ENCODE measurements at places on chromosomes 1 and 21. TPM values are rescaled to one million over a fixed set of nuclear protein-coding genes. Genes with fewer than 3 reads are reported as not detected.
A peak's percentile ranks its signal among the peaks of the same experiment; 100 is the strongest.

The TRIM58 gene
- total RNA-seq = 1.7 TPM

The RXFP4 gene
- not detected for total RNA-seq

The VSIG8 gene
- not detected for total RNA-seq

The KCNJ15 gene
- total RNA-seq = not detected

The KRTAP13-2 gene
- not detected for total RNA-seq

The CHML gene
- 28.2 TPM for total RNA-seq

The RGS4 gene
- 0.56 TPM for total RNA-seq

The FCN3 gene
- not detected for total RNA-seq

The ITLN1 gene
- total RNA-seq = 0.22 TPM

The GON4L gene
- 52.7 TPM for total RNA-seq

The SLC22A15 gene
- total RNA-seq = 8.3 TPM

The TSPAN2 gene
- total RNA-seq = 10.7 TPM

DNA sequence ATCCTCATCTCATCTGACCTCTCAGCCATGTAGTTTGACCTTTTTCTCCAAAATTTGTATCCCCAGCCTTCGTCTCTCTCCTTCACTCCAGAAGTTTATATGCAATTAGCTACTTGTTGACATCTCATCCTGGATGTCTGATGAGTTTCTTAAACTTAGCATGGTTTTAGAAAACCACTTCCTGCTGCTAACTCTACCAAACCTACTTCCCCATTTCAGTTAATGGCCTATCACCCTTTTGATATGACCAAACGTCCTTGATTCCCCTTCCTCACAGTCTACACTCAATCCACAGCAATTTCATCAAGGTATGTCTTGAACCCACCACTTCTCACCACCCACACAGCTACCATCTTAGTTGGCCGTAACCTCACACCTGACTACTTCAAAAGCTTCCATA is 121.9 kb downstream of the LRRC40 start:
- DNase-seq = no peak

DNA sequence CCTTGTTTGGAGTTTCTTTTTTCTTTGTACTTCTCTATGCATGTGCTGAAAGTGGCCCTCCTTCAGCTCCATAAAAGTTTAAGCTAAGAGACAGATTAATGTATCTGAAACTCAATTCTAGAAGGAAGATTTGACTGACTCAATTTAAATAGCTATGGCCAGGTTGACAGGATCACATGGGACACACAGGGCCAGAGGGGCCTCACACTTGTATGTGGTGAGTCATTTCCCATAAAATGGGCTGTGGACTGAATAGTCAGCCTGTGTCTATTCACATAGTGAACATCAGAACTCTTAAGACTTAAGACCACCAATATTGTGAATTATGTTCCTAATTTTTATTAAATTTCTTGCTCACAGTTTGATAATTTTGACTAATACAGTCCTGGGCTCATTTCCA is 45.7 kb upstream of the DEPDC1 start:
- DNase-seq = no peak

DNA sequence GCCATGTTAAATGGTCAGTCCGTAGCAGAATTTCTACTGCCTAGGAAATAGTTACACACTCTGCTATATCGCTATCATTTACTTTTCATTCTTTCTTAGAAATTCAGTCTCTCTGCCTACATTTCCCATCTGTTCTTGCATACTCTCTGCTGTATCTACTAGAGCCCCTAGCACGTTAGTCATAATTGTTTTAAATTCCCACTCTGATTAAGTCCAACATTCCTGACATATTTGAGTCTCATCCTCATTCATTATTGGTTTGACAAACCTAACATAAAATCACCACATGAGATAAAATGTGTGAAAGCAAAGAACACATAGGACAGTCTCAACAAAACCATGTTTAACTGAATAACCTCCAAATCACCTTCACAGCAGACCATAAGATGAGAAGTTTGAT is 513.6 kb downstream of the PLPP3 start:
- no peak for DNase-seq

DNA sequence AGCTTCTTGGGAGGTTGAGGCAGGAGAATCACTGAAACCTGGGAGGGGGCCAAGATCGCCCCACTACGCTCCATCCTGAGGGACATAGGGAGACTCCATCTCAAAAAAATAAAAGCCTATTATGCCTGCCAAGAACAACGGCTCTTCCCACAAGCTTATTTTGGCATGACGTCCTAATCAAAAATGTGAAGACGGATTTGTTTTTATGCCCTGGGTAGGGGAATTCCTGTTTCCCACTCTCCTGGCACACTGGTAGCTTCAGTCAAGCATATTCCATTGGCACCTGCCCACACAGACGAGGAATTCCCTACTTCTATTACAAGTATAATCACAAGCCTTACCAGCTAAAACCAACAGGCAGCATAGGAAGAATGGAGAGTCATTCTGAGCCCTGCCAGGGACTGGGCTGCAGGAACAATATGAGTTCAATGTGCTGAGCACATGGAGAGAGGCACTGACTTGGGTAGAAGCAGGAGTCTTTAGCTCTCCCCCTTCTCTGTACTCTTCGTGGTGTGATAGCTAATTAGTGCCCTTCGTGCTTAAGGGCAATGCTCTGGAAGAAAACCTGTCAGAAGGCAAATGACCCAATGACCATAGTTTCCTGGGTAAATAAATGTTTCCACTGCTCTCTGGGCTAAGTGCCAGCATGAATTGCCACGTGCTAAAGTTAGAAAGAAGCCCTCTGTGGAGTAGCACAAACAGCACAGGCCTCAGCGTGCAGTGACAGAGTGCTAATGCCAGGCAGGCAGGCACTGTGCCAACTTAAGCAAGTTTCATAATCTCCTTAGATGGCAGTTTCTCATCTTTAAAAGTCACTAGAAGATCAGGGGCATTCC is 16.8 kb downstream of the TNFSF4 start:
- DNase-seq = no peak

GRCh38 chr1:115949156-115949555 is 27.2 kb upstream of the SLC22A15 start:
- DNase-seq = no peak

DNA sequence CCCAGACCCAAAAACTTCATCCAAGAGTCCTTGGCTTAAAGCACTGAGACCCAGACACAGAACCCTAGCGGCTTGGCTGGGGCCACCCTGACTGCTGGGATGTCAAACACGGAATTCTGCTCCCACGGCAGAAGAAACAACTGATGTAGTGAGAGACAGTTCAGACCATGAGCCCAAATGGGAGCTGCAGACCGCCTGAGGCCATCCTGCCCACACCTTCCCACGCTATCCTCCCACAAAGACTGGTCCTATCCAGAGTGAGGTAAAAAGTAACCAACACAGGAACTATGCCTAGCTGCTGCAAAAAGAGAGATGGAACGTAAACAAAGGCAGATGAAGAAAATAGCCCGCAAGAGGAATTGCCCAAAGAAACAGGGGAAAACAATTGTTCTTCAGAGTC is 203.3 kb downstream of the PTPRU start:
- DNase-seq = peak; percentile 22

- peak; percentile 66 for DNase-seq
Observed at GRCh38 chr1:214899908-214900460, 182.6 kb upstream of the KCNK2 start.

DNA sequence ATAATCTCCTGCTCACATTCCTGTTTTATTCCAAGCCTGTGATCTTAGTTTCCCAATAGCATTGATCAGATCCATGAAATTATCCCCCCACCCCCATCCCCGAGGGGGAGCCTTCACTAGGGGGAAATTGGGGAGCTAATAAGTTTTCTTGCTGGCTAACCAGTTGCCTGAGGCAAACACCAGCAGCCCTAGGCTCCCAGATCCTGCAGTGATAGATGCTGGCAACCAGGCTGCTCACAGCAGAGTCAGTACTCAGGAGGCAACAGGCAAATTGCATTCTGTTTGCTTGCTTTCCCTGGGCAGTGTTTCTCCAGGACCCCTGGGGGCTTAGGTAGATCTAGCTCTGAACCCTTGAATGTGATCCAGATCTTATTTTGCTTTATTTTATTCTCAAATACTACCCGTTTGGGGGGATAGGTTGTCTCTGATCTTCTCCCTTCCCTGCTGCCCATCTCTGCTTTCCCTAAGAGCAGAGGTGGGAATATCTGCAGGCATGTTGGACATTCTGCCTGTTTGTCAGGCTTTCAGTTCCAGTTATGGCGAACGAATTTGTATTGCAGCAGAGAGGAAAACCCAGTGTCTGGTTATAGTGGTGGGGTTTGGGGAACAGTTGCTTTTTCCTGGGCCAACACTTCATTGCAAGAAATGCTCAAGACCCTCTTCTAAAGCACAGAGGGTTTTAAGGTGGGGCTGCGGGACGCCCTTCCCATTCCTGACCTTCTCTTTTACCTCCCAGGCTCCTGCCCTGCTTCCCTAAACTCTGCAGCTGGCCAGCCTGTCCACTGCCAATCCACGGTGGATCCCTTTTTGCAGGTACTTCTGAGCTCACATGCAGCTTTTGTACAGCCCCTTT is 289.8 kb upstream of the PLXNA2 start:
- DNase-seq = peak; percentile 62

- DNase-seq = peak; percentile 29
Observed at GRCh38 chr21:45396620-45396995, 8.4 kb upstream of the COL18A1 start.

- no peak for DNase-seq
Observed at GRCh38 chr1:67818725-67819301, 14.5 kb downstream of the GNG12 start.

- DNase-seq = peak; percentile 82
Observed at GRCh38 chr1:204190212-204191211, 5.8 kb downstream of the KISS1 start.

GRCh38 chr1:204072931-204073836 is at the start of gene SOX13:
Gene SOX13, plus strand, starts transcription at chr1:204073115. Its CDS starts 39,801 bp downstream, at chr1:204112916.
- DNase-seq = peak; percentile 96

DNA sequence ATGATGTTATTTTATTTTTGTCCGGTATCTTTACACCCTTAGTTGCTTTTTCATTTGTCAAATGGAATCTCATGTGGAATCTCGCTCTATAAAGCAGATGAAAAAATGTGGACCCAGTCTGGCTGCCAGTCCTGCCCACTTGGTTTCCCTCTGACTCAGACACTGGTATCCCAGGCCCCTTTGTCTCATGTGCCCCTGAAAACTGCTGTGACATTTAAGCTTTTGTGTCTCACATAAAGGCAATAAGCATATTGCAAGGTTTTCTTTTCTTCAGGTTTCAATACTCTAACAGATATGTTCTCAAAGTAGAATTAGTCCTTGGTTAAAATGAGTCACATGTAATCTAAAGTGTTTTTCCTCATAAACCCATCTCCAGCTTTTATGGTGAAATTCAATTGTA is 183.3 kb downstream of the ST6GALNAC3 start:
- no peak for DNase-seq

GRCh38 chr1:200867018-200867811 is 5.6 kb upstream of the GPR25 start:
- DNase-seq = no peak

- DNase-seq = no peak
Observed at GRCh38 chr1:193190096-193190744, 3.8 kb upstream of the B3GALT2 start.

DNA sequence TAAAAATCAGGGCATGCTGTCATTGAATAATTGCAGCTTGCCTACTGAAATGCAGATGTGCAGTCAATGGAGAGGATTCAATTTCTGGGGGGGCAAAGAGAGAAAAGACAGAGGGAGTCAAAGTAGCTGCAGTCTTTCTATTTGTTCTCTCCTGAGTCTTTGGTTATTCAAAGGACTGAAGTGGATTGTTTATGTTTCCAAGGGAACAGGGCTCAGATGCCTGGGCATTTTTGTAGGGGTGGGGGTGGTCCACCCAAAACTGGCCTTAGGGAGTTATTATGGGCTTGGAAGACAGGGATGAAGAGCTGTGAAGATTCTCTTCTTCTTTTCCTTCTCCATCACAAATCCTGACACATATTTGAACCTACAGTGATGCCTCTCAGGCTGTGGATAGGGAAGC is 408.8 kb upstream of the DAB1 start:
- DNase-seq = no peak

- no peak for DNase-seq
Observed at GRCh38 chr1:234582681-234583301, 27.2 kb downstream of the IRF2BP2 start.

GRCh38 chr21:40158366-40158765 is 291.1 kb downstream of the PCP4 start:
- DNase-seq = no peak

DNA sequence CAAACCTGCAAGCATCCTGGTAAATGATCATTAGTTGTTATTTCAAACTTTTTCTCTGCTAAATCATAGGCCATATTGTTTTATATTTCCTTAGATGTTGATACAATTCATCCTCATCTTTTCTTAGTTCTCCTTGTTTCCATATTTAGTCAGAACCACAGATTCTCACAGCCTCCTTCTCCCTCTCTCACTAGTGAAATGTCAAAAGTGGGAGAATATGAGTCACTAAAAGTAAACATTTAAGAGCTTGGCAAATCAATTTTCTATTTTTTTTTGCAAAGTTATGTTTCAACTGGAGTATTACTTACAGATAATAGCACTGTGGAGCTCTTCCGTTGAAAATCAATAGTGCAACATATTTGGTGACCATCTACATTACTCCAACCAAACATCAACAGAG is 308.8 kb downstream of the COL11A1 start:
- no peak for DNase-seq

DNA sequence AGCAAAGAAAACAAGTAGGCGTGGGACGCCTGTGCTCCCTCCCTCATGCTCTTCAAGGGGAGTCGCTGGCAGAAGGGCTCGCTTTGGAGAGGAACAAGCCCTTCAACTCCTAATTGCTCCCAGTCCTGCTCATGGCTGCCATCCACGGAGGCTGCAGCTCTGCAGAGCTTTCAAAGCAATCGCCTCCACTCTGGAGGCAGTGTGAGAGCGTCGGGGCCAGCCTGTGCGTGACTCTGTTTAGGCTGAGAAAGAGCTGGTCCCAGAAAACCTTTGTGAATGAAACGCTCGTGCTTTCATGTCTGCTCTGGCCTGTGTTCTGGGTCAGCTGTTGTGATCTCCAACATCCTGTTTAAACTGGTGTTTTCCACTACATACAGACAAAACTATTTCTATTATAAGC is 23.9 kb upstream of the RUNX1 start:
- no peak for DNase-seq
